ENCODE measurements at places on chromosomes 16 and 17.
A peak's percentile ranks its signal among the peaks of the same experiment; 100 is the strongest.

DNA sequence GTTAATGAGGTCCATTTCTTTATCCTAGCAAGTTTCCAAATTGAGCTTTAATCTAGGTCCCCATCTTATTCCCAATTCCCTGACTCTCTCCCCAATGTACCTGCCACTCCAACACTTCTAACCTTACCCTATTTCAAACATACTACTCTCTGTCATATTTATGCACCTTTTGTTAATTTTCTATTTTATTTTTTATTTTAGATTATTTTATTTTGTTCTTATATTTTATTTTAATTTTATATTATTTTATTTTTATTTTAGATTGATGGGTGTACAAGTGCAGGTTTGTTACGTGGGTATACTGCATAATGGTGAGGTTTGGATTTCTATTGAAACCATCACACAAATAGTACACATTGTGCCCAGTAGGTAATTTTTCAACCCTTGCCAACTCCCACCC lies 333.9 kb upstream of the ERCC4 start:
- no peak for DNase-seq

GRCh38 chr17:1940810-1941185 lies 84.3 kb downstream of the RTN4RL1 start:
- DNase-seq: no peak

- DNase-seq: peak; percentile 84
These were observed 617 bp upstream of the SENP3 start for GRCh38 chr17:7561028-7561575.

GRCh38 chr17:21287703-21288449 lies 3.4 kb downstream of the MAP2K3 start:
- peak; percentile 85 for DNase-seq

DNA sequence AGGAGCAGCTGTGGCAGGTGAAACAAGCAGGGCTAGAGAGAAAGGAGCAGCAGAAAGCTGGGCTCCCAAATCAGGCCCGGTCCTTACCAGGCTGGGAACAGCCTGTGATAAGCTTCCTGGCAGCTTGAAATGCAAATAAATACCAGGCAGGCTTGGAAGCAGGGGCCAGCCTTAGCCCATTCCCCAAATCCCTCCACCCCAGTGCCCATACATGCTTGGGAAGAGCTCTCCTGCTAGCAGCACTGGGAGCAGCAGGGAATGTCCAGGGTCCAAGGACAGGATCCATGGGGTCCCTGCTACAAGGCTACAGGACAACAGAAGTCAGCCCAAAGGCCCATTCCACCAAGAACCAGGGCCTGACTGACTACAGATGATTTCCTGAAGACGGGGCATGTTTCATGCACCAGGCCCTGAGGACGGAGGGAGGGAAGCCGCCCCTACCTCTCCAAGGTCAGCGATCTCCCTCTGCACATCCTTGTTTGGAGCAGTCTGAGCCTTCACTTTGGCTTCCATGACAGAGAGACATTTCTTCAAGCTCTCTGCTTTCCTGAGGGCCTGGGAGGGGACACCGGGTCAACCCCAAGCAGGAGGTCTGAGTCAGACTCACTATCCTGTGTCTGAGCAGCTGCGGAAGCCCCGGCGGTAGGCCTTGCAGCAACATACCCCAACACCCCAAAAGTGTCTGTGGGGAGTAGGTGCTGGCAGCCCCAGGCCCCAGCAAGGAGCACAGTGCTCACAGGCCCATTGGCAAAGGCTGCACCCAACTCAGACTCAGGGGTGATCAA lies 2.6 kb upstream of the EXOSC6 start:
- DNase-seq: no peak

DNA sequence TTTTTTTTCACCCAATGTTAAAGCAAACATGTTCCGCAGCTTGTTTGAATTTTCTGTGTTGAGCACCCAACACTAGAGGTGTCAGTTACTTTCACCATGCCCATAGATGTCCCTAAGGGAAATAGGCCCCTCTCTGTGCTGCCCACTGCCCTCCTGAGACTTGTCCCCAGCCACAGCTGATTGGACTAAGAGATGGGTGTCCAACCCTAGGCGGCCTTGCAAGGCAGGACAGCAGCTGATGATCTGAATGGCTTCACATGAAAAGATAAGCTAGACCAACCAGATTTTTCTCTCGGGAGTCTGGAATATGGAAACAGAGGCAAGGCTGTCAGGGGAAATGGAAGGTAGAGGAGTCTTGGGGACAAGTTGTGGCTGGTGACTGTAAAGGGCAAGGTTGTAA lies 6.1 kb upstream of the CALB2 start:
- DNase-seq: no peak

GRCh38 chr16:80189476-80190175 lies 351.2 kb upstream of the DYNLRB2 start:
- DNase-seq: no peak

DNA sequence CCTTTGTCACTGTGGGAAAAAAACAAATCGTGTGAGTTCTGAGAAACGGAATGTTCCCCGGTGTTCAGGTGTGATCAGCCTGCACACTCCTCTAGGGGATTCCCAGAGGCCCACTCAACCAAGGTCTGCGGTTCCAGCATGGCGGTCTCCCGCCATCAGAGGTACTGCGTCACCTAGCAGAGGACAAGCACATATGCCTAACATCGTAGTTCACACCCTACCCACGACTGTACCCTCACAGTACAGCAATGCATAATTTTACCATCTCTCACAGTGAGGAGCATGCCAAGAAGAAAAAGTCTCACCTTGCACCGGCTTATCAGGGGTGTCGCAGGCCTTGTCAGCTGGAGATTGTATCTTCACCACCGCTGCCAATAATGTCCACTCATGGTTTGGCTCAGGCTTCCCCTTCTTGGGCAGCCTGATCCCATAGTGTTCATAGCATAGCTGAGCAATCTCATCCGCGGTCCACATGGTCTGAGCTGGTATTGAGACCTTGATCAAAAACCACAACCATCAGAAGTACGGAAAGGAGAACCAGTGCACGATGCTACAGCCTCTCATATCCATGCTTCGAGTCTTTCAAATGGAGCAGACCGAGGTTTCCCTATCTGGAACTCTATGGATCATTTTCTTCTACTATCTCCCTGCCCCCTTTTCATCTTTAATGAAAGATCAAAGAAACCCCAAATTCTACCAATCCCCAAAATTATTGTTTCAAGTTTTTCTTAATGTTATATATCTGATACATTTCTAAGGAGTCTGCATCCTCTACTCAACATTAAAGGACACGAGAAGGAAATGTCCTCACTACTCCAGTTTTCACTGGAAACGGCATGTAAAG lies 2.5 kb downstream of the ADAT1 start:
- DNase-seq: peak; percentile 33

DNA sequence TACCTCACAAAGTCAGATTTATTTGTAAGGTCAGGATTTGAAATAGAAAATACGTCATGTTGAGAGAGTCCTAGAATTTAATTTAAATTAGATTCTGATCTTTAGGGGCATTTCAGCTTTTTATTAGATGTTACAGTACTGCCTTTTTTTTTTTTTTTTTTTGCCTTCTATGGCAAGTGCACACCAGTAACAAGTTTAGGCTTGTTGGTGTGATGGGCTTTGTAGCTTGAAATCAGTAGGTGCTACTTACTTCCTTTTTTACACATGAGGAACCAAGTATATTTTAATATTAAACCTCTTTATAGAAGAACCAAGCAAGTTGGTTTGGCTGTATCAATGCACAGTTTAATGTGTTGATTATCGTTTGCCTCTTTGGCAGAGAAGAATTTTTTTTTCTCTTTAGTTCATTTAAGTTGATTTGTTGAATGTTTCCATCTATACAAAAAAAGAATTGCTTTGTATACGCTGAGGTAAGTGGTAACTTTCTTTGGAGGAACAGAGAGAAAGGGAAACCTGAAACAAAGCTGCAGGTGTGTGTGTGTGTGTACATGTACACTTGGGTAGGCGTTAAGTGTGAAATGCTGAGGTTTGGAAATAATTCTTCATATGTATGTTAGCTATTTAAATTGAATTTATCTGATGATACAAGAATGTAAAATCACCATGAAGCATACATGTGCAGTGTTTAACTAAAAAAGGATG lies 15.7 kb downstream of the RBL2 start:
- no peak for DNase-seq

- DNase-seq: no peak
These were observed 10.0 kb upstream of the SKAP1 start for GRCh38 chr17:48439875-48440505.

DNA sequence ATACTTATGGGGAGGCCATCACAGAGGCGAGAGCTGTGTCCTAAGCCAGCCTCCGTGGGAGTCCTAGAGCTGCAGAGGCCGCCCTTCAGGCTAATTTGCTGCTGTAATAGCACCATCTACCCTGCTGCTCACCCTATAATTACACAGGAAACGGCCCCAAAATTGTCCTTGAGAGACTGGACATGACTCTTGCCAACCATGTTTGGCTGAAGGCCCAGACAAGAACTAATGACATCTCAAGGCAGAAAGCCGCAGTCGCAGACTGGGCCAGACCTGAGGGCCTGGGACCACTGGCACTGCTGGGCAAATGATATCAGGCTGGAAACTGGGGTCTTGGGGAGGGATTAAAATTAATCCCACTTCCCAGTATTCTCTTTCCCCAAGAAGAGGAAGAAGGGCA lies 24.1 kb downstream of the PSMD7 start:
- no peak for DNase-seq

DNA sequence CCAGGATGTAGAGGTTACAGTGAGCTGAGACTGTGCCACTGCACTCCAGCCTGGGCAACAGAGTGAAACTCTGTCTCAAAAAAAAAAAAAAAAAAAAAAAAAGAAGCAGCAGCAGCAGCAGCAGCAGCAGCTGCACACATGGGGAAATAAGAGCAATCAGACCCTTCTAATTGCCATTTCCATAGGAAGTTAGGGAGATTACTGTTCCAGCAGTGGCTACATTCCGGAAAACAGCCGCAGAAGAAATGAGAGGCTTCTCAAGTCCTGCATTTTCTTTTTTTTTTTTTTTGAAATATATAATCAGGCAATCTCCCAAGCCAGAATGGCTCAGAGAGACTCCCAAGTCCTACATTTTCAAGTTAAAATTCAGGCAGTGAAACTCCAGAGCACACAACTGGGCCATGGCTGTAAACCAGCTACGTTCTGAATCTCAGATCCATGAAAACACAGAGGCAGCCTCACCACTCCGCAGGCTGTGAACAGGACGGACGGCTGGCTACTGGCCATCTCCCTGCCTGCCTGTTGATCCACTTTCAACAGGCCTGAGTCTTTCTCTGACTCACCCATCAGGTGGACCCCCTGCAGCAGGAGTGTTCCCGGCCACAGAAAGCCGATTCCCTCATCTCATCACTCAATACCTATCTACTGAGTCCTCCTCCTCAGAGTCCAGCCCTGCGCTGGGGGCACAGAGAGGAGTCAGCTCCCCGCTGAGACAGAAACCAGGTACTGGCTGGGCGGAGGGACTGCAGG lies 15.0 kb downstream of the TRPV1 start:
- DNase-seq: no peak

GRCh38 chr16:9260666-9261065 lies 169.2 kb downstream of the HAPSTR1 start:
- DNase-seq: no peak

DNA sequence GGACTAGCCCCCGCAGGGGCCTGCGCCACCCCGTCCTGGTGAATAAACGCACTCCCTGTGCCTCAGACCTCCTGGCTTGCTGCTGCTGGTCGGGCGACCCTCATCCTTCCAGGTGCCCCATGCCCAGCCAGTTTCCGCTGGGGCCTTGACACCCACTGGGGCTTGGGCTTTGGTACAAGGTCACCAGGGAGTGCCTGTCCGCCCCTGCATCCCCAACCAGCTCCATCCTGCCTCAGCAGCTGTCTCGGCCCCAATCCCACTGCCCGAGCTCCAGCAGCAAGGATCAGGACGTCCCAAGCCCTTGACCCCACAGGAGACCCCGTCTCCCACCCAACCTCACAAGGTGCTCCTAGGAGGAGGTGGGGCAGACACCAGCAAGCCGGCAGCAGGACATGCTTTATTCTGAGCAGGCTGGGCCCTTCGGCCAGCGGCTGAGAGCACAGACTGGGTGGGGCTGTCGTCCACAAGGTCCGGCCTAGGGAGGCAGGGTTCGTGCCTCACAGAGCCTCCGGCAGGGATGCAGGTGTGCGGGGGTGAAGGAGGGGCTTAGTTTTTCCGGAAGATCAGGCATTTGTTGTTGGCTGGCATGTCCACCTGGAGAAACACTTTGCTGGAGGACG lies 1.9 kb downstream of the METTL26 start:
- no peak for DNase-seq

GRCh38 chr17:51537996-51538550 lies 277.7 kb downstream of the UTP18 start:
- DNase-seq: no peak

GRCh38 chr17:74042744-74043486 lies 160.6 kb upstream of the RPL38 start:
- DNase-seq: peak; percentile 55

GRCh38 chr17:10859051-10859450 lies 21.2 kb upstream of the PIRT start:
- DNase-seq: no peak

- no peak for DNase-seq
These were observed 201.6 kb downstream of the PRKCB start for GRCh38 chr16:24037335-24037734.

GRCh38 chr16:57725554-57725953 lies 10.0 kb upstream of the KATNB1 start:
- no peak for DNase-seq

DNA sequence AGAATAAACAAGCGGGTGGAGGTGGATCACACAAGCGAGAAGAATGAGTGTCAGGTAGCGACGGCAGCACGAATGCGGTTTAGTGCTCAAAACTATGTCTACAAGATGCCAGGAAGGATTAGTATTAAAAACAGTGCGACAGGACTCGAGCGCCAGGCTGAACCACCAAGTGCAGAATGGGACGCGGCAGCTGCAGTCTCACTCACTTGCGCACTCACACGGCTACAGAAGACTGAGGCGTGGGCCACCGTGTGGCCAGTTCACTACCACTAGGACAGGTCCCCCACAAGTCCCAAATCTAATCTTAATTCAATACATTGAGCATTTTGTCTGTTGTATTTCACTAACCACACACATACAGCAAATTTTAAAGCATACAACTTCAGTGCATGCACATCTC lies 35.7 kb upstream of the TRAP1 start:
- DNase-seq: no peak

- DNase-seq: no peak
These were observed 247.1 kb upstream of the MON1B start for GRCh38 chr16:76943921-76944320.

DNA sequence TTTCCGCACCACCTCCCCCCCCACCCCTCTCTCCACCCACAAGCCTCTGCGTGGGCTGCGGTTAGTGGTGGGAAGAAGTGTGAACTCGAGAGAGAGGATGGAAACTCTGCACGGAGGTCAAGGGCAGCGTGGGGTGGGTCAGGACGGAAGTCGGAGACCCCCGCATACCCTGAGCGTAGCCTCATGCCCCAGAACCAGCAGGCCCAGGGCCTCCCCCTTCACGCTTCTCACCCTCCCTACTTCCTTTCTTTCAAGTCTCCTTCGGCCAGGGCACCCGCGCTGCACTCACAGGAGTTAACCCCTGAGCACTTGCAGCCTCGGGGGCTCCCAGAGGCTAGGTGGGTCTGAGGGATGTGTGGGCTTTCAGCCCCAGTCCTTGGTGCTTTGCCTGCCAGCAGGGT lies 9.2 kb downstream of the TBKBP1 start:
- peak; percentile 81 for DNase-seq

- DNase-seq: no peak
These were observed 45.2 kb downstream of the AXIN2 start for GRCh38 chr17:65515959-65516948.

GRCh38 chr17:17526369-17526768 lies 30.2 kb upstream of the RASD1 start:
- DNase-seq: no peak

Data from stimulated activated effector memory CD8-positive, alpha-beta T cell treated with anti-CD3 and anti-CD28 coated beads, Interleukin-12 subunit alpha, Interleukin-12 subunit beta, amount 100 ng/mL, for 72 hours (primary cell).